Activated CD4-positive, alpha-beta T cell treated with anti-CD3 and anti-CD28 coated beads, Interleukin-2, amount 10 ng/mL, durations not matched to agents 7 days and 5 days (primary cell): ENCODE measurements at places on chromosomes 4 and X. TPM values are rescaled to one million over a fixed set of nuclear protein-coding genes. Genes with fewer than 3 reads are reported as not detected.
A peak's percentile ranks its signal among the peaks of the same experiment; 100 is the strongest.

- H3K27me3 ChIP-seq = no peaks in the 10 kb centered on the region
- H3K4me1 ChIP-seq = no peaks in the 10 kb centered on the region
- no peak for DNase-seq
- no peak overlapping the region for H3K27ac ChIP-seq
These were observed 616.1 kb downstream of the BCOR start for GRCh38 chrX:39481621-39482020.

DNA sequence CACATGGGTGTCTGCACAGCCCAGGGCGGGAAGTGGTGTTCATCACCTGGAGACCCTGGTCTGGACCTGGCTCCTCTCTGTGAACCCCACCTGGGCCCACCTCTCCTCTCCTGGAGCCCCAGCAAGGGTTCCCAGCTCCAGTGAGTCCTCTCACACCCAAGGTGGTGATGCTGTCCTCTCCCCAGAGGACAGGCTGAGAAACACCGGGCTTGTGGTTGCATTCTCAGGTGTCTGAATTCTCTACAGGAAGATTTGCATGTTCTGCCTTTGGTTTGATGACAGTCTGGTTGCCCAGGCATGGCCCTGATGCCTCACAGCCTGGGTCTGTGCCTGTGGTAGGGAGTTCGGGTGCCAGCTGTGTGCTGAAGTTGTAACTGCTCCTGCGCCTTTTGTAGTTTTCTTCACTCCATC is 3.8 kb downstream of the MAEA start:
- no peaks in the 10 kb centered on the region for H3K27me3 ChIP-seq
- no peak overlapping the region for H3K4me3 ChIP-seq
- H3K4me1 ChIP-seq = peaks cover 52% of the 10 kb centered on the region
- H3K36me3 ChIP-seq = peaks cover 21% of the 10 kb centered on the region

Gene XK
- total RNA-seq = 0.02 TPM

GRCh38 chr4:20544645-20545044 is 155.6 kb upstream of the PACRGL start:
- no peak overlapping the region for H3K27ac ChIP-seq
- no peaks in the 10 kb centered on the region for H3K27me3 ChIP-seq
- no peaks in the 10 kb centered on the region for H3K4me1 ChIP-seq

DNA sequence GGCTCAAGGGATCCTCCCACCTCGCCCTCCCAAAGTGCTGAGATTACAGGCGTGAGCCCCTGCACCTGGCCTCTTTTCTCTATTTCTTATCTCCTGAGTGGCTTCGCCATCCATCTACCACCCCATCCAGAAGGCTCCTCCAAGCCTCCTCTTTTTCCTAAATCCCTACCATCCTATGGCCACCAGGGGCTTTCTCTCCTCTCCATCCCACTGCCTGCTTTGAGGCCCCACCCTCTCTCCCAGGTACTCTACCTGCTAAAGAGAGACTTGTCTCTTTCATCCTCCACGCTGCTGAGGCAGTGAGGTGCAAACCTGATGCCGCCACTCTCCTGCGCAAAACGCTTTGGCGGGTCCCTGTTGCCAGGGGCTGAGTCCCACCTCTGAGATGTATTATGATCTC is 7.0 kb downstream of the RS1 start:
- no peaks in the 10 kb centered on the region for H3K27me3 ChIP-seq
- peaks cover 8% of the 10 kb centered on the region for H3K4me1 ChIP-seq
- H3K4me3 ChIP-seq = no peak overlapping the region

GRCh38 chr4:82866706-82867385 is 24.1 kb downstream of the SEC31A start:
- H3K4me1 ChIP-seq = peaks cover 43% of the 10 kb centered on the region
- H3K27ac ChIP-seq = peak overlapping the region; percentile 95
- peaks cover 71% of the 10 kb centered on the region for H3K36me3 ChIP-seq
- DNase-seq = no peak
- no peak overlapping the region for H3K4me3 ChIP-seq

Gene OPRPN
- total RNA-seq = not detected

Gene GAGE1
- not detected for total RNA-seq

Gene MUC7
- total RNA-seq = not detected

DNA sequence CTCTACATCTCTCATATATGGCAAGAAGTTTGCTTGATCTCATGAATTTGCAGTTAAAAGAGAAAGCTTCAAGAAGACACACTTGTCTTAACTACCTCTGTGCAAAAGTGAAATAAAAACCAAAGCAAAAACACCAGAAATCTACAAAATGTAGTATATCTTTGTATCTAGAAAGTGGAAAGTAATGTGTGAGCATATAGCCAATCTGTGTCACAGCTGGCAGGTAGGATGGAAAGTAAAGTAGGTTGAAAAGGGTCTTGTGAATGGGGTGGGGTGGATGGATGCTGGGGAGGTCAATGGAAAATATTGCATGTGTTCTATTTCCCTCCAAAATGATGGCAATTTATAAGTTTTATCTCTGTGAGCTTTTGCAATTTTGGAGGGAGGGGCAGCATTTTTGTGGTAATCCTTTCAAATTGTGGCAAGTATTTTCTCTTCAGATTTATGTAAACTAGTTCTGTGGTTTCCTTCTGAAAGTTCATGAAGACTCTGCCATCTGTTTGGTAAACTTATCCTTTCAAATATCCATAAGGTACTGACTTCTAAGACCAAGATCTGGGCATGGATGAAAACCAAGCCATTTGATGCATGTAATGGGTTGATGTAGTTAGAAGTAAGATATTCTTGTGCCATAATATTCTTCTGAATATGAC is 215.9 kb upstream of the GIMD1 start:
- H3K36me3 ChIP-seq = no peaks in the 10 kb centered on the region
- H3K27me3 ChIP-seq = no peaks in the 10 kb centered on the region
- no peaks in the 10 kb centered on the region for H3K4me1 ChIP-seq
- H3K4me3 ChIP-seq = no peak overlapping the region
- DNase-seq = no peak
- H3K27ac ChIP-seq = no peak overlapping the region

DNA sequence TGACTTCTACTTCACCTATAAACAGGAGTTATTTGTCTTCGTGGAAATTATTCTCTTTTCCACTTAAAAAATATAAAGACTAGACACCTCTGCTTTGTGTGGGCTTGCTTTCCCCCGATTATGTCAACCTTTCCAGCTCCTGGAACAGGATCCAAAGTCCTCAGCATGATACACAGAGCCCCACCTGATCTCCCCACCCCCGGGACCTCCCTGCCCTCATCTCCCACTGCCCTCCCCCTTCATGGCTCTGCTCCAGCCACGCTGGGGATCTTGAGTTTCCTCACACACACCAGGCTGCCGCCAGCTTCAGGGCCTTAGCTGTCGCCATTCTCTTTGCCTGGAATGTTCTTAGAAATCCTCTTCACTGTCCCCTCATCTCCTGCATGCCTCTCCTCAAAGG is 55.3 kb downstream of the MBNL3 start:
- H3K27ac ChIP-seq = no peak overlapping the region
- no peak overlapping the region for H3K4me3 ChIP-seq
- no peaks in the 10 kb centered on the region for H3K4me1 ChIP-seq
- no peaks in the 10 kb centered on the region for H3K27me3 ChIP-seq
- H3K36me3 ChIP-seq = peaks cover 5% of the 10 kb centered on the region

Gene PAGE1
- not detected for total RNA-seq

- H3K4me1 ChIP-seq = peaks cover 7% of the 10 kb centered on the region
- no peak overlapping the region for H3K27ac ChIP-seq
- H3K36me3 ChIP-seq = peaks cover 5% of the 10 kb centered on the region
- no peaks in the 10 kb centered on the region for H3K27me3 ChIP-seq
- H3K4me3 ChIP-seq = no peak overlapping the region
These were observed 165.8 kb upstream of the CYSLTR1 start for GRCh38 chrX:78493180-78493579.

DNA sequence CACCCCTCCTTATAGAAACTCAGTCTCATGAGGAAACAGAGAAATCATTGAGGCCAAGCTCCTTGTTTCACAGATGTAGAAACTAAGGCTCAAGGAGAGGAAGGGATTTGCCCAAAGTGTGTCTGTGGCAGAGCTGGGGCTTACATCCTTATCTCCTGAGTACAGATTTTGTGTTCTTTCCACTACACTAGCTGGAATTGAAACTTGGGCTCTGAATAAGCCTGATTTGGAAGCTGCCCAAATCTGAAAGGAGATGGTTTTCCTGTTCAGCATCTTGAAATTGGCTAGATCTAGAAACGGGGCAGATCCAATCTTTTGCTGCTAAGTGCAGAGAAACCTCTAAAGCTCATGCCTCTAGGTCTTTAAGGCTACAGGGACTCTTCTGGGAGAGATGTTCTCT is 24.3 kb downstream of the AWAT2 start:
- peaks cover 25% of the 10 kb centered on the region for H3K4me1 ChIP-seq
- DNase-seq = no peak
- H3K36me3 ChIP-seq = peaks cover 1% of the 10 kb centered on the region
- peaks cover 6% of the 10 kb centered on the region for H3K27me3 ChIP-seq
- H3K4me3 ChIP-seq = no peak overlapping the region

Gene PDHA2
- total RNA-seq = not detected
